Stimulated activated CD8-positive, alpha-beta memory T cell treated with anti-CD3 and anti-CD28 coated beads, Interleukin-2, amount 100 ng/mL, for 48 hours (primary cell): ENCODE measurements at places on chromosomes 1 and 21.

GRCh38 chr1:34360574-34360973 lies 183.9 kb downstream of the C1orf94 start:
- no peak for DNase-seq

DNA sequence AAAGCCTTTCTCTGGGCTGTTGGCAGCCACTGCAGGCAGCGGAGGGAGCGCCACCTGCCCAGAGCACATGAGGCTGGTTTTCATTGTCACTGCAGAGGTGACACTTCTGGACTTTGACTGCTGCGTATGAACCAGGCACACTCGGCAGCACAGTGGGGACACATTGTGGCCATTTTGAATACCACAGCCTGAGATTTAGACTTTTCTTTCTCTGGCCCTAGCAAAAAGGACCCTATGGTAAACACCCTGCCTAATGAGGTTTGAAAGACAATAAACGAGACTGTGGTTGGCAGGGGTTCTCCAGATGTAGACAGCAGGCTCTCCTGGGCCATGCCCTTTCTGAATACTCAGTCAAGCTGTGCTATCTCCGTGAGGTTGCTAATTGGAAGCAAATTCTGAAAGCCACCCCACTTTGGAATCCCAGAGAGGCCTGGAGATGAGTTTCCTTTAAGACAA lies 12.0 kb upstream of the KCNE2 start:
- DNase-seq: no peak

DNA sequence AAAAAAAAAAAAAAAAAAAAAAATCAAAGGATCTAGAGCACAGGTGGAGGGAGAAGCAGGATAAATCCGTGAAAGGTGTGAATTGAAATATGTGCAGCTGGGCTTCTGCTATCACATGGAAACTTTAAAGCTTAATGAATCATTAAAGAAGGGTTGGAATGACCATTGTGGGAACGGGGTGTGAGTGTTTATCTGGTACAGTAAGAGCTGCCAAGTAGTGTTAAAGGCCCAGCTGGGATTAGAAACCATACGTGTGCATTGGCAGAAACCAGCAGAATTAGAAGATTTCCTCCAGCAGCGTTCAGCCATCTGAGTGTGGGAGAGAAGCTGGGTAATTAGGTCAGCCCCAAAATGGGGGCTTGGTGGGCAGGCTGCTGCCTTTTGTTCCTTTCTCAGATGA lies 13.5 kb downstream of the FALEC start:
- no peak for DNase-seq

DNA sequence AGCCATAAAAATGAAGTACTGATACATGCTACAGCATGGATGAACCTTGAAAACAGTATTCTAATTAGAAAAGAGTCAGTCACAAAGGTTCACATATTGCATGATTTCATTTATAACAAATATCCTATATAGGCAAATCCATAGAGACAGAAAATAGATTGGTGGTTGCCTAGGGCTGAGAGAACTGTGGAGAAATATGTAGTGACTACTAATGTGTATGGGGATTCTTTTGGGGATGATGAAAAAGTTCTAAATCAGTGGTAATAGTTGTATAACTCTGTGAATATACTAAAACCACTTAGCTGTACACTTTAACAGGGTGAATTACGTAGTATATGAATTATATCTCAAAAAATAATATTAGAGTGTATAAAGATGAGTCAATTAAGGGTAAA lies 45.8 kb downstream of the RNF115 start:
- DNase-seq: no peak

- no peak for DNase-seq
Observed at GRCh38 chr1:79679916-79680315, 673.4 kb upstream of the ADGRL4 start.

GRCh38 chr1:28208818-28209441 lies 23.9 kb downstream of the DNAJC8 start:
- peak; percentile 23 for DNase-seq

- DNase-seq: no peak
Observed at GRCh38 chr21:18951271-18952038, 547.9 kb upstream of the TMPRSS15 start.

GRCh38 chr1:224300346-224300745 lies 29.6 kb downstream of the NVL start:
- no peak for DNase-seq

- DNase-seq: no peak
Observed at GRCh38 chr1:67834246-67834877, 1.1 kb upstream of the GNG12 start.

- DNase-seq: no peak
Observed at GRCh38 chr1:203519053-203519840, 25.3 kb downstream of the OPTC start.

DNA sequence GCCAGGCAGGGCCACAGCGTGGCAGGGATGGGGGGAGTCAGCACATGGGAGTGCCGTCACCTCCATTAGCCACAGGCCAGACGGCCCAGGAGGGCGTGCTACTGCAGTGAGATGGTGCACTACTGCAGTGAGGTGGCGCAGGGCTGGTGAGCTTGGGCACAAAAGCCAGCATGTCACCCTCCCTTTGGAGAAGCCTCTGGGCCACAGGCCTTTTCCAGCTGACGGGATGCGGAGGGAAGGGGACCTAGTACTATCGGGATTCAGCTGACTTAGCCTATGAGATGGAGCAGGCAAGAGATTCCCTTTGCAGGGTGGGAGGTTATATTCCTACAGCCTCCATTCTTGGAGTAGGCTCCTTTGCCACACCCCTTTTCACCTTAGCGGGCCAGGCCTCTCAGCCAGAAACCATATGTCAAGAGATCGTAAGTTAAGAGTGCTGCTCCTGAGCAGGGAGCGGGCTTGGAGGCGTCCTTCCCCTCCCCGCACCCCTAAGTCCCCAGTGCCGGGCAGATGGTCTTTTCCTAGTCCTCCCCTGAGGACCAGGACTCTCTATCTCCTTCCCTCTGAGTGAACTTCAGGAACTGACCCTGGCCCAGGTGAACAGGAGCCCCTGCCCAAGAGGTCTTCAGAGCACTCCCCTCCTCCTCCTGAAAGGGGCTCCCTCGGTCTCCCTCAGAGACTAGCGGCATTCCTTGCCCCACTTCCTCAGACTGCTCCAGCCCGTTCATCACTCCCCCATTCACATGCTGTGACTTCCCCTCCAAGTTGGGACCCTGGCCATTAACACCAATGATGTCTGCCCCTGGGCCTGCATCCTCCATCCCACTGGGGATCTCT lies 8.2 kb downstream of the NES start:
- no peak for DNase-seq

DNA sequence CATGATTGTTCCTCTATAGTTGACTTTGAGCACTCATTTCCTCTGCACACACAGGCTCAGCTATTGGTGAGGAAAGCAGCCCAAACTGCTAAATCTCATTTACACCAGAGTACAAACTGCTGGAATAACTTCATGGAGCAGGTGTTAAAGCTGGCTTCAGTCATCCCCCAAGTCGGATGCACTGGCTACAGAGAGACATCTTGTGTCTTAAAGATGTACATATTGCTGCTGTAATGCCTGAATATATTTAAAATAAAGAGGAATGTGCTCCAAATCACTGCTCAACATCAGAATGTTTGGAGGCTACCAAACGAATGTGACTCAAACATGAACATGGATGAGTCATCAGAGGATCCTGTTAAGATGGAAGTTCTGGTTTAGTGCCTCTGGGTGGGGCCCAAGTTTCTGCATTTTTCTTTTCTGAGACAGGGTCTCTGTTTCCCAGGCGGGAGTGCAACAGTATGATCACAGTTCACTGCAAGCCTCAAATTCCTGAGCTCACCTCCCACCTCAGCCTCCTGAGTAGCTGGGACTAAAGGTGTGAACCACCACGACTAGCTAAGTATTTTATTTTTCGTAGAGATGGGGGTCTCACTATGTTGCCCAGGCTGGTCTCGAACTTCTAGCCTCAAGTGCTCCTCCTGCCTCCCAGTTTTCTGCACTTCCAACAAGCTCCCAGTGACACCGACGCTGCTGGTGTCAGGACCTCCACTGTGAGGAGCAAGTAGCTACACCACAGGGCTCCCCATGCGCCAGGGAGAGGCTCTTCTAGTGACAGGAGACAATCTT lies 79.0 kb upstream of the KRTAP19-8 start:
- DNase-seq: no peak

GRCh38 chr1:23979387-23979880 lies 693 bp downstream of the SRSF10 start:
- DNase-seq: no peak

DNA sequence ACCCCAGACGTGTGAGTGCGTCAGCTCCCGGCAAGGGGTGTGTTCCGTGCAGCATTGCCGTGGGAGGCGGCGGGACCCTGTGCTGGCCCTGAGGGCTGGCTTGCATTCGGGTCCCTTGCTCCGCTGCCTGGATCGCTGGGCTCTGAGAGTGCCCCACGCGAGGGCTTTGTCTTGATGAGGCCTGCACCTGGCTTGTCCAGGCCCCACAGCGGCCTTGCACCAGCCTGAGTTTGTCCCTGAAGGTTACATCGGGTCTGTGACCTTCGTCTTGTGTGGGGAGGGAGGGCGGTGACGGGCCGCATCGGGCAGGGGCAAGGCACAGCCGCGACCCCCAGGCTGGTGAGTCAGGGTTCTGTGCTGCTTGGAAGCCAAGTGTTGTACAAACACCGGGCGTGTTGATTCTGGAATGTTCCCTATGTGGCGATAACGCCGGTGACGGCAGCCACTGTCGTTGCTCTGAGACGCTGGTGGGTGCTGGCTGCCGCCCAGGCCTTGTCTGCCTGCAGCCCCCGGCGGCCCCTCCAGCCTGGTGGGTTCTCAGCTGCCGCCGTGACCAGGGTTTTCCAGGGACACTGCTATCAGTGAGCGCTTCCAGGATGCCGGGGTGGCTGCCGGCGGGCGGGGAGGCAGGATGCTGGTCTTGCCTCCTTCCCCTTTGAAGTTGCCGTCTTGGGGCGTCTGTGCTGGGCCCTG lies 42.9 kb downstream of the SLX9 start:
- DNase-seq: no peak

- no peak for DNase-seq
Observed at GRCh38 chr1:152515434-152515783, 1.1 kb downstream of the CRCT1 start.

GRCh38 chr1:91579658-91580228 lies 79.1 kb downstream of the CDC7 start:
- no peak for DNase-seq

- DNase-seq: no peak
Observed at GRCh38 chr1:14600405-14601112, 2.1 kb downstream of the KAZN start.
